ENCODE measurements at places on chromosomes 2 and 18.

GRCh38 chr18:48252525-48252924 lies 156.7 kb downstream of the ZBTB7C start:
- no peak for DNase-seq

GRCh38 chr2:124542932-124543640 lies 518.0 kb downstream of the CNTNAP5 start:
- no peak for DNase-seq

GRCh38 chr2:233711312-233712008 lies 1.2 kb upstream of the UGT1A5 start:
- peak; percentile 62 for DNase-seq

DNA sequence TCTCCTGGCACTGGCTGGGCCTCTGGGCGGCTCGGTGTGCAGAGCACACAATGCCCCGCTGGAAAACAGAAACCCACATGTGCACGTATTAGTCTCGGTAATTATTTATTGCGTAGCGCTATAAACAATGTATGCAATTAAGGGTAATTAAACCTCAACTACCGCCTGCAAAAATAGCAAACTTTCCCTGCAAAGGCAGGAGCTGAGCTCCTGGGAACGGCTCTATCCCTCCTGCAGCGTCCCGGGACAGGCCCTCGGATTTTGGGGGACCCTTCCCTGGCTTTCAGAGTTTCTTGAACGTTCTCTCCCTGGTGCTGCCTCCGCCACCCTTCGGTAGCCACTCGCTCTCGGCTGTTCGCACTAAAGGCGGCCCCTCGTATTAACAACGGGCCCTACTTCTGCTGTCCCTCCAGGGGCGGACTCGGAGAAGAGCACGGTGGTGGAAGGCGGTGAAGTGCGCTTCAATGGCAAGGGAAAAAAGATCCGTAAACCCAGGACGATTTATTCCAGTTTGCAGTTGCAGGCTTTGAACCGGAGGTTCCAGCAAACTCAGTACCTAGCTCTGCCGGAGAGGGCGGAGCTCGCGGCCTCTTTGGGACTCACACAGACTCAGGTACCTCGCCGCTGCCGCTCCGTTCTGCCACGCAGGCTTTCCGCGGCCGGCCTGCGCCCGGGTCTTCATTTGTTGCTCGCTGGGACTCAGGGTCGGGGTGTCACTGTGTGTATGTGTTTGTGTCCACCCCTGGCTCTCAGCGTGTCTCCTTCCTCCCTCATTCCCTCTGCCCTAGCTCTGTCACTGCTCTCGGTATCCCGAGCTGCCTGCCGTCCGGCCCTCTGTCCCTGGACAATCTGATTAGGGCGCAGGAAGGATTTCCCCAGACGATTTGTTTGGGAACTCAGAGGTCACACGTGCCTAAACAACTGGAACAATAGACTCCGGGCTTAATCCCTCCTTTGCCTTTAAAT lies 1.2 kb downstream of the DLX1 start:
- DNase-seq = peak; percentile 70

GRCh38 chr18:15198116-15198389 lies 450.1 kb downstream of the ANKRD30B start:
- DNase-seq = no peak

DNA sequence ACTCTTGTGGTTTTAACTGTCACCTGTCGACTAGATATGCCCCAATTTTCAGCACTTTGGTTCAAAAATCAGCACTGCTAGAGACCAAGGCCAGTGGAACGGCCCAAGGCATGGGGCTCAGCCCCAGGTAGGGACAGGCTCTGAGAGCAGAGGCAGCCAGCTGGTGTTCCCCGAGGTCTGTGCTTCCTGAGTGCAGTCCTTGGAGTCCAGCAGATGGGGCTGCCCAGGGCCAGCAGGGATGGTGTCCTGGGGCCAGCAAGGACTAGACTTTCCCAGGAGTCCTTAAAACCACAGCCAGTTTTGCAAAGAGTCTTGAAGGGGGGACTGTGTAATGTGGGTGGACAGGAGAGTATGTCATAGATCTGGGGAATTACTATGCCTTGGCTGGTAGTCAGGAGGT lies 56.3 kb downstream of the POMC start:
- no peak for DNase-seq

DNA sequence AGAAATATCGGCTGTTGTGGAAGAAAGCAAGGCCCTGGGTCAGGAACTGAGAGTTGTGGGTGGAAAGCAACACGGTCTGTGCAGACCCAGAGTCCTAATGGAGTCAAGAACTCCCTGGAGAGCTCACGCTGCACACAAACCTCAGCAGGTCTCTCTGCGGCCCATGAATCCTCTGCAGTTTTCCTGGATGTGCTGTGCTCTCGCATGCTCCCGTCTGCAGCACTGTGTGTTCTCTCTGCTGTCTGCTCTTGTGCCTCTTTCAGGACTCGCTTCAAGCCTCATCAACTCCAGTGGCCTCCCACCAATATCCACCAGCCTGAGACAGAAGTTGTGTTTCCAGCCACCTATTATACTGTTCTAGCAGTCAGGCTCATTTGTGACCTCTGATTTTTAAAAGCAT lies 24.3 kb downstream of the RNU4ATAC start:
- no peak for DNase-seq

DNA sequence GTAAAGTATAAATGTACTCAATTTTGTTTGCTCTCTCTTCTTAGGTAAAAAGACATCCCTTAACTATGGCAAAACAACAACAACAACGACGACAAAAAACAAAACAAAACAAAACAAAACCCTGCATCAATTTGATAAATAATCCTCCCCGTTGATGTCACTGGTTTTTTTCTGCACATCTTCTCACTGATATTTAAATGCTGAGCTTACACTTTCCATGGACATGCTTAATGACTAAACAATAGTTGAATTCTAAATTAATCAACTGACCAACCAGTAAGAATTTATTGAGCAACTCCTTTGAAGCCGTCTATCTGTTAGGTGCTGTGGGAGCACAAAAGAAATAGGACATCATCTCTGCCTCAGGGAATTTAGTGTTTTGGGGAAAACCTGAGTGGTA lies 20.2 kb upstream of the POLE4 start:
- DNase-seq = no peak

GRCh38 chr2:8370258-8370802 lies 311.5 kb upstream of the ID2 start:
- no peak for DNase-seq

GRCh38 chr18:26708806-26709716 lies 156.4 kb downstream of the AQP4 start:
- no peak for DNase-seq

- DNase-seq = no peak
Observed at GRCh38 chr18:57910134-57910533, 107.0 kb upstream of the ATP8B1 start.

DNA sequence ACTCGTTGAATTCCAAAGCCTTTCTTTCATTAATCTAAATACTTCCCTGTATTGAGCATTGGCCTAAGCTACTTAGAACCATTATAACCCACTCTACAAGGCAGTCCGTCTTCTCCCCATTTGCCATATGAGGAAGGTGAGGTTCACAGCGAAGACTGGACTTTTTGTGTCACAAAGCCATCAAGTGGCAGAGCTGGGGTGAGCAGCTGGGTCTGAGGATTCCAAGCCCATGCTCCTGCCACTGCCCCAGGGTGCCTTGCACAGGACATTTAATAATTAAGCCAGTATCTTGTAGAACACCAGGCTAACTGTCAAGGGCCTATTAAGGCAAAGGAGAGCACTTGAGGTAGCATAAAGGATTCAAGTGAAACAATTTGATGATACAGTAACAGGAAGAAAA lies 68.8 kb upstream of the ZNF397 start:
- no peak for DNase-seq

DNA sequence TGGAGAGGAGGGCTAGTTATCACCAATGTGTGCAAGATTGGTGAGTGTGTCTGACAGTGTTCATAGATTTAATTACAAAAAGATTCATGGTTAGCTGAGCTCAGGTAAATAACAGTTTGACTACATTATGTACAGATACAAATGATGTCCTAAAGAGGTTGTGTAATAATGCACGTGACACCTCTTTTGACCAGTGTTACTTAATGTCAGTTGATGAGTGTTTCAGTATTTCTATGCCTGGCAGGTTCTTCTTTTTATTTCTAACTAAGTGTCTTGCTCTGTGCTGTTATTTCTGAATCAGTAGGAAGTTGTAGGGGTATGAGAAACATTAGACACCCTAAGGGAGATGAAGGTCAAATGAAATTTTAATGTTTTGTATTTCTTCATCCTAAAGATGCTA lies 7.9 kb upstream of the INHBB start:
- DNase-seq = no peak

- no peak for DNase-seq
Observed at GRCh38 chr2:69452687-69453086, 15.5 kb upstream of the NFU1 start.

- no peak for DNase-seq
Observed at GRCh38 chr2:55995211-55995610, 71.6 kb upstream of the EFEMP1 start.

DNA sequence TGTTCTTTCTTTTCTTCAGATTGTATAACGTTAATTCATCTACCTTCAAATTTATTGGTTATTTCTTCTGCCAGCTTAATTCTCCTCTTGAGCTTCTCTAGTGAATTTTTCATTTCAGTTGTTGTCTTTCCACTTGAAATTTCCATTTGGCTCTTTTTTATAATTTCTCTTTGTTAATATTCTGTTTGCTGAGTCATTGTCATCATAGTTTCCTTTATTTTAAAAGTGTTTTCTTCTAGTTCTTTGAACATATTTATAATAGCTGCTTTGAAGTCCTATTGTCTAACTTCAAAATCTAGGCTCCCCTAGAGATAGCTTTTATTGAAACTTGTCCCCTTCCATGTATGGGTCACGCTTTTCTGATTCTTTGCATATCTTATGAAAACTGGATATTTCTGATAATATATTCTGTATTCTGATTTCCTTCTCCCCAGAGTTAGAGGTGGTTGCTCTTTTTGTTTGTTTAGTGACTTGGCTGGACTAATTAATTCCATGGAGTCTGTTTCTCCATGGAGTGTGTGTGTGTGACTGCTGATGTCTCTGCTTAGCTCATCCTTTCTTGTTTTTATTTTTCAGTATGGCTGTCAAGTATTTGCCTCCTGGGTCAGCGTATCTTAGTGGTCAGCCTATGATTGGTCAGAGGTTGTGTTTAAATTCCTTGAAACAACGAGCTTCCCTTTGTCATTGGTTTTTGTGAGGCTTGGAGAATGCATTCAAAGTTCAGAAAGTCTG lies 47.6 kb downstream of the DIS3L2 start:
- no peak for DNase-seq

GRCh38 chr2:137049518-137049917 lies 284.2 kb downstream of the THSD7B start:
- DNase-seq = no peak

GRCh38 chr2:21607572-21607971 lies 483.8 kb downstream of the TDRD15 start:
- no peak for DNase-seq

DNA sequence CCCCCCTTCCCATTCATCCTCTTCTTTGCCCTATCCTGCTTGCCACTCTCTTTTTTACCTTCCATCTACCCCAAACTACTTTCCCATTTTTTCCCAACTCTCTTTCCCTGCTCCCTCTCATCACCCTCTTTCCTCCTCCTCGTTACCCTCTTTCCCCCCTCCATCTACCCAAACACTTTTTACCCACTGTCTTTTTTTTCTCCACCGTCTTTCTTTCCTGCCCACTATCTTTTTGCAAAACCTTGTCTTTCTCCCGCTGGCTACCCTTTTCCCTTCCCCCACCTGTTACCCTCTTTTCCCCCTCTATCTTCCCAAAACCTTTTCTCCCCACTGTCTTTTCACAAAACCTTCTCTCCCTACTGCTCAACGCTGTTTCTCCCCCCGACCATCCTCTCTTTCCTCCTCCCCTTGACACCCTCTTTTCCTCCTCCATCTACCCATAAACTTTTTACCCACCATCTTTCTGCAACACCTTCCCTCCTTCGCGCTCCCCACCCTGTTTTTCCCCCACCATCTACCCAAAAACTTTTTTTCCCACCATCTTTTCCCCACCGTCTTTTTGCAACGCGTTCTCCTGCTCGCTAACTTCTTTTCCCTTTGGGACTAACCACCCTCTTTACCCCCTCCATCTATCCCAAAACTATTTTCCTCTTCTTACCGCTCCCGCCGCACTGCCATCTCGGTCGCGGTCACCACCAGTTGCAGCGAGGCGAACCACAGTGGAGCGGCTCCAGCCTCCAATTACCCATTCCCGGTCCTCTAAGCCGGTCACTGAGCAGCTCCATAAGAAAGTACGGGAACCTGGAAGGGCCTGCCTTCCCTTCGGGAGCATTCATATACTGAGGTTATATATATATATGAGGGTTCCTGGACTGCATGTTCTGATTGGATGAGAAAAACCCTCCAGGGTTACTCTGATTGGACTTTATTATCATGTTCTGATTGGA lies 15.0 kb downstream of the CCDC74A start:
- DNase-seq = no peak

- no peak for DNase-seq
Observed at GRCh38 chr2:130871843-130872740, 35.4 kb downstream of the ARHGEF4 start.

DNA sequence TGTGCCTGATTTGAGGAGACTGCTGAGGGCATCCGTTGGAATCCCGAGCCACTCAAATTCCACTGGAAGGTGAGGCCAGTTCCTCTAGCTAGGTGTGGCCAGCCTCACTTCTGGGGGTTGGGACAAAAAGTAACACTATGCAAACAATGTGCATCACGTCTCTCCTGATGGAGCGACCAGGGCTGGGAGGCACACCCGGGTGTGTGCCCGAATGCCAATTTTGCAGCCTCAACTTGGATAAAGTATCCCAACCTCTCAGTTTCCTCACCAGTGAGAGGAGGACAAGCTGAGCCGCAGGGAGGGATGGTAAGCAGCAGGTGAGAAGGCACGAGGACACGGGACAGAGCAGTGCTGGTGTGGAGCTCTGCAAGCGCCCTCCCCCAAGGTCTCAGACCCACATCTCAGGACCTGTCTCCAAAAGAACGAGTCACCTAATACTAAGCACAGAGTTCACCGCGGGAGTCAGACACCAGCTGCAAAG lies 218.3 kb downstream of the HAUS1 start:
- no peak for DNase-seq

DNA sequence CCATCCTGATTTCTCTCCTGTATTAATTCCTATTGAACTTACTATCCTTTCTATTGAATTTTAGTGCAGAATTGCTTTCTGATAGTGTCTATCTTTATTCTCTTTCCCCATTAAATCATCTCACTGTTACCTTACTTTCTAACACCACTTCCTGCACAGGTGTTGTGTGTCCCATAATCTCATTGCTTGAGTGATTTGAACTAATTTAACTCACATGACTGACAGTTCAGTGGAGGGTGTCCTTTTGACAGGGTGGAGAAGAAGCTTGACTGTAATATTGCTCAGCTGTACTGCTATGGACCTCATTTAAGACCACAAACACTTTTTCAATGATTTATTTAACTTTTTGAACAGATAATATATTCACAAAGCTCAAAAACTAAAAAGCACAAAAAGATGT lies 211.8 kb downstream of the NRXN1 start:
- DNase-seq = no peak

- no peak for DNase-seq
Observed at GRCh38 chr18:45838302-45839070, 13.0 kb downstream of the SIGLEC15 start.

- DNase-seq = no peak
Observed at GRCh38 chr2:128732976-128733431, 414.3 kb upstream of the HS6ST1 start.
